C1 segment of cervical spinal cord (tissue), 14 donors: ENCODE measurements at places on chromosomes 5 and 9.

DNA sequence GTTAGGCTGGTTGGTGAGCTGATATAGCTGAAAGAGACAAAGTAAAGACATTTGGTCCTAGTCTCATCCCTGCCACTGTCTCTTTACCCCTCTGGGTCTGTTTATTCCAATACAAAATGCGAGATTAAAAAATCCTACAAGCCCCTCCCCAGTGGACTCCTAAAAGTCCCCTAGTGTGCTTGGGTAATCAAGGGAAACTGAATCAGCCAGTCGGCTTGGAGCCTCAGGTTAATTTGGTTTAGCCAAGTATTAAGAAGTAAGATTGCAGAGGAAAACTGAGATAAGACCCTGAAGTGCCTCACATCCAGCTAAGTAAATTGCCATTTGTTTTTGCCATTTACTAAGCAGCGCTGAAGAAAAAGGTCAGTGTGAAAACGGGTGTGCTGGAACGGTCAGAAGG, 10.4 kb downstream of the NIM1K start:
- no peak for DNase-seq

- no peak for DNase-seq
Observed at GRCh38 chr9:131324736-131325679, 35.5 kb downstream of the PLPP7 start.

GRCh38 chr5:68459093-68459809, 243.7 kb downstream of the PIK3R1 start:
- DNase-seq = no peak

DNA sequence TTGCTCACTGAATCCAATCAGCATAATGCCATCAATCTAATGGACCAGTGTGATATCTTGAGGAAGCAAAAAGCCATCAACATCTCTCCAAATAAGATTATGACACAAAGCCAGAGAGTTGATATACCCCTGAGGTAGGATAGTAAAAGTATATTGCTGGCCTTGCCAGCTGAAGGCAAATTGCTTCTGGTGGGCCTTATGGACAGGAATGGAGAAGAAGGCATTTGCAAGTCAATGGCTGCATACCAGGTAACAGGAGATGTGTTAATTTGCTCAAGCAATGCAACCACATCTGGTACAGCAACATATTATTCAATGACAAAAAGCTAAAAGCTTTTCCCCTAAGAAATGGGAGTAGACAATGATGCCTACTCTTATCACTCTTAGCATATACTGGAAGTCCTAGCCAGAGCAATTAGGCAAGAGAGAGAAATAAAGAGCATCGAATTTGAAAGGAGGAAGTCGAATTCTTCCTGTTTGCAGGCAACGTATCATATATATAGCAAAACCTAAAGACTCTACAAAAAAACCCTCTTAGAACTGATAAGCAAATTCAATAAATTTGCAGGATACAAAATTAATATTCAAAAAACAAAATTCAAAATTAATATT, 216.1 kb upstream of the RASA1 start:
- DNase-seq = no peak

DNA sequence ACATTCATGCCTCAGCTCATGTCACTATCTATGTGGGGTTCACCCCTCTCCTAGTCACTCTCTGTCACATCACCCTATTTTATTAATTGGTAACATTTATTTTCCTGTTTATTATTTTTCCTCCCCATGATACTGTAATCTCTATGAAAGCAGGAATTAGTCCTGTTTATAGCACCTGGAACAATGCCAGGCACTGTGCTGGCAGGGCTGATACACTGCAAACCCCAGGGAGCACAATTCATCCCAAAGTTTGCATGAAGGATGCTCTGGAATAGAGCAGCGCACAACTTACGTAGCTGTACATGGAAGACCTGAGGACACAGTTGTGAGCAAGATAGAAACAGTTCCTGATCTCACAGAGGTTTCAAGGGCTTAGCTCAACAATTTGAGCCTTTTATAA, 103.2 kb downstream of the NSG2 start:
- no peak for DNase-seq

GRCh38 chr5:61479850-61480614, 148.0 kb downstream of the ZSWIM6 start:
- no peak for DNase-seq

DNA sequence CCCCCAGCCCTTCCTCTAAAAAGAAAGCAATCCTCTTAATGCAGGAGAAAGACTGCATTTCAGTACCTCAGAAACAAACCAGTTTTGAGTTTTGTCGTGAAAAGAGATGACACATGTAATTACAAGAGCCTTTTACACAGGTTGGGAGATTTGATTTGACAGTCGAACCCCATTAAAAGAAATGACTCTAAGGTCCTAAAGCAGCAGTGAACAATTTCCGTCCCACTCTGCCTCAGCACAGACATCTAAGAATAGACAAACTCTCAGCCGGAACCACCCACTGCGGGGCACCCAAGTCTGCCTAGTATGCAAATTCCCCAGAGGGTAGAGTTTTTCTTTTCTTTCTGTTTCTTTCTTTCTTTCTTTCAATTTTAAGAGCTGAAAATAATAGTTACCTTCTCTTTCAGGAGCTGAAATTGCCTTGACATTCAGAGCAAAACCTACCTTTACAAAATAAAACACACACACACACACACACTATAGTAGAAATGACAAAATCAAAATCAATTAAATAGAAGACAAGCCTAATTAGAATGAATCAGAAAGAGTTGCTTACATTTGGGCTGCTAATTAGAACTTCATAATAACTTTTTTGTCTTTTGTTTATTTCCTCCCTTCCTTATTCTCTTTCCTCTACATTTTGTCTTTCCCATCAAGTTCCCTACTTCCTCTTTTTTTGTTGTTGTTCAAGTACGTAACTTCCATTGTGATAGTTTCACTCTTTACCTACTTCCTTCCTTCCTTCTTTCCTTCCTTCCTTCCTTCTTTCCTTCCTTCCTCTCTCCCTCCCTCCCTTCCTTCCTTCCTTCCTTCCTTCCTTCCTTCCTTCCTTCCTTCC, 65.1 kb downstream of the BASP1 start:
- no peak for DNase-seq

- no peak for DNase-seq
Observed at GRCh38 chr9:529731-530130, 311.8 kb upstream of the DMRT1 start.

DNA sequence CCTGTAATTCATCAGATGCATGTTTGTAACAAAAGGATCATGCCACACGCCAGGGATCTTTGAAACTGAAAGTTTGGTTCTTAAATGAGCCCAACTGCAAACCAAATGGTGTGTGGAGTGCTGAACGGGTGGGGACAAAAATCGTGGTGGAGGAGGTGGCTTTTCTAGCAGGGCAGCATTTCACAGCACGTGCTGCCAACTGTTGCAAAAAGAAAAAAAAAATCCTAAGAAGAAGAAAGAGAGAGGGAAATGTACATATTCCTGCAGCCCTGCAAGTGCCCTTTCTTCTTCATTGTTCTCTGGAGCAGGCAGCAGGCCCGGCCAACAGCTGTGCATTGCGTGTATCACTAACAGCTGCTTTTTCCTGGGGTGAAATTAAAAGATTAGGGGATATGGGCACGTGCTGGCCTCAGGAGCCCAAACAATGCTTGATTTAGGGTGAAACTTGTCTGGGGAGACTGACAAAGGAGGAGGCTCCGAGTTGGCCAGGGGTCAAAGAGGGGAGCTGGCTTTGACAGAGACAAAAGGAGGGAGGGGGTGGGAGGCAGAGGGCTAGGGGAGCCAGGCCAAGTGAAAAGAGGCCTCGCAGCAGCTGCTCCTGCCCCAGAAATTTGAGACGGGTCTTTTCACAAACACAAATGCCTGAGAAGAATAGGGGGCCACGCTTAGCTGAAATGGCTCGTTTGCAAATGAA, 73.0 kb downstream of the GADD45G start:
- no peak for DNase-seq

- DNase-seq = no peak
Observed at GRCh38 chr5:62281411-62281810, 24.6 kb upstream of the KIF2A start.

DNA sequence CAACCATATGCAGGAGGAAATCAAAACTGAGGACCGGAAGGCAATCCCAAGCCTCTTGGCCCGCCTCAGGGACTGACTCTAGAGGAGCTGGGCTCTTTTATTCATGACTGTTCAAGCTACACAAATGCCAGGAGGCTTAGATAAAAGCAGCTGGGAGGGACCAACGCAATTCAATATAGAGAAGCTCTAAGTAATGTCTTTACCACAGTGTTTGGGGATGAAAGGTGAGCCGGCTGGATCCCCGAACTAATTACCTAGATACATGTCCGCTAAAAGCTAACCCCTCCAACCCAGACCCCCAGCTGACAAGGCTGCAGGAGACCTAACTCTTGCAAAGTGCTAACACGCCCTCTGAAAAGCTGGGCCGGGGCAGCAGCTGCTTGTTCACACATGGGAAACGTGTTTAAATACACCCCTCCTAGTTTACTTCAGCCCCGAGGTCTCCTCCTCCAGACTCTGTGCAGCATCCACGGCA, 67.5 kb downstream of the TLE1 start:
- no peak for DNase-seq

DNA sequence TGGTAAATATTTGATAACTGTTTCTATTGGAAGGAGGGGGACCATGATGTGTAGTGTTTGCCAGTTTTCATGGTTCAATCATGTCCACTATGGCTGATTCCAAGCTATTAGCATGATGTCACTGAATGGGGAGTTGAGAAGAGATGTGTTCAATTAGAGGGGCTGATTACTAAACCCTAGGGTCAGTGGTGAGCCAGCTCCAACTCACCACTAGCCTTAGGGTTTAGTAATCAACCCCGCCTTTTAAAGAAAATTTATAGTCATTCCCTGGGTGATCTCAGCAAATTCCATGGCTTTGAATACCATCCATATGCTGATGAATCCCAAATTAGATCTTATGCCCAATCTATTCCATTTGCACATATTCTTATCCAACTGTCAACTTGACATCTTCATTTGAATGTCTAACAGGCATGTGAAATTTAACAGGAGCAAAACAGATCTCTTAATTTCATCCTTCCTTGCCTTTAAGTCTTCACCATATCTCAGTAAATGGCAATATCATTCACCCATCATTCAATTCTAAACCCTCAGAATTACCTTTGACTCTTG, 98.8 kb downstream of the GCNT1 start:
- no peak for DNase-seq

DNA sequence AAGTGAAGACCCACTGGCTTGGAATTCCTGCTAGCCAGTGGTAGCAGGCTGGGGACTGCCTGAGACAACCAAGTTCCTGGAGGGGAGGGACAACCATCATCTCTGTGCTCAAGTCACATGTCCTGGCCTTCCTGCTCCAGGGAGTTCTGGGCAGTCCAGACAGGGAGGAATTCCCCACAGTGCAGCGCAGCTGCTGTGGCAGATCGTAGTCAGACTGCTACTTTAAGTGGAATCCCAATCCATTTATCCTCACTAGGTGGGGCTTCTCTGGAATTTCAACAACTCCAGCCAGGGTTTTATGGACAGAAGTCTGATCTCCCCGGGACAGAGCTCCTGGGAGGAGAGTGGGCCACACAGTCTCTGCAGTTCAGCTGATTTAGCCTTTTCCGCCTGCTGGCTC, 20.9 kb upstream of the OR5C1 start:
- DNase-seq = no peak

- no peak for DNase-seq
Observed at GRCh38 chr5:147169399-147169798, 65.4 kb upstream of the STK32A start.

GRCh38 chr9:18063856-18064390, 410.0 kb upstream of the ADAMTSL1 start:
- no peak for DNase-seq

DNA sequence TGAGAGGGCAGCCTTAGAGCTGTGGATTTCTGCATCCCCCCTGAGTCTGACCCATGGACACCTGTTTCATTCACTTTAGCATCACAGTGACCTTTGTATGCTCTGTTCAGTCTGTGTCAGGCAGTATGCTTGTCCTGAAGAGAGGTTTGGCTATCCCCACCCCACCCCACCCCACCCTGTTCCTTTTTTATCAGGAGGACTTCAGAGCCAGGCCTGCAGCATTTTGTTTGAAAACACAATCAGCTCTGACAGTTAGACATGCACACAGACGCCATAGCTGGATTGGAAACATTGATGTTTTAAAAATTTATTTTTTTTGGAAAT, 142.2 kb downstream of the NTRK2 start:
- DNase-seq = no peak

GRCh38 chr5:168106008-168106761, 185.3 kb upstream of the WWC1 start:
- DNase-seq = no peak

- no peak for DNase-seq
Observed at GRCh38 chr5:59661954-59662615, 231.4 kb downstream of the PDE4D start.

DNA sequence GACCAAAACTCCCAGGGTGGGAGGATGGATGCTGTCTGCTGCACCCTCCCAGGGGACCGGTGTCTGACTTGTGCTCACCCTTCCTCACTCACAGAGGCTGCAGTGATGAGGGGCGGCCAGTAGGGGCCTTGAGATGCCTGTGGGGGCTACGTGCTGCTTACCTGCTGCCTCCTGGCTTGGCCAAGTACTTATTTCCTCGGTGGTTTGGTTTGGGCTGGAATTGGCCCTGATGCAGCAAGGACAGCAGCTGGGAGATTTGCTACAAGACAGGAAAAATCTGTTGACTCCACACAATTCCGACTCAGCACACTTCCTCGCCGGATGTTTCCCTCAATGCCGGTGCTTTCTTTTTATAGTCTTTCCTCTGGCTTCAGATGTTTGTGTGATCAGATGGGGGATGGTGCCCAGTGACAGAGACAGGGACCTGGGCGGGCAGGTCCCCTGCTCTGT, 6.6 kb downstream of the PCDH12 start:
- no peak for DNase-seq

GRCh38 chr5:61272688-61273087, 59.4 kb upstream of the ZSWIM6 start:
- no peak for DNase-seq

DNA sequence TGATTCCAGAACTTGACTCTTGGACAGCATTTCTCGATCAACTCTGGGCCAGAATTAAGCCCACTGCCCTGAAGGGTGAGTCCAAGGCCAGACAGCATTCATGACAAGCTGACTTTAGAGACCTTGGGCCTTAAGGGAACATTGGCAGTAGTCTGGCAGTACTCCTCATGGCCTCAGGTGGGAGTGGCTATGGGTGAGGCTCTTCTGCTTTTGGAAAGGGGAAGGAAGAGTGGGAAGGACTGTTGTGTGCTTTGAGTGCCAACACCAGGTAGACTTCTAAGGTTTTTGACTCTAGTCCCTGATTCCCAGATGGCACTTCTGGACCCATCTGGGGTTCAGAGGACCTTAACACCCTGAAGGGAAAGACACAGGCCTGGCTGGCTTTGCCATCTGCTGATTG, 530.4 kb downstream of the ACTL7B start:
- DNase-seq = no peak

GRCh38 chr5:143156572-143156971, 246.9 kb downstream of the NR3C1 start:
- no peak for DNase-seq

GRCh38 chr9:83155733-83156132, 92.8 kb upstream of the RASEF start:
- no peak for DNase-seq

DNA sequence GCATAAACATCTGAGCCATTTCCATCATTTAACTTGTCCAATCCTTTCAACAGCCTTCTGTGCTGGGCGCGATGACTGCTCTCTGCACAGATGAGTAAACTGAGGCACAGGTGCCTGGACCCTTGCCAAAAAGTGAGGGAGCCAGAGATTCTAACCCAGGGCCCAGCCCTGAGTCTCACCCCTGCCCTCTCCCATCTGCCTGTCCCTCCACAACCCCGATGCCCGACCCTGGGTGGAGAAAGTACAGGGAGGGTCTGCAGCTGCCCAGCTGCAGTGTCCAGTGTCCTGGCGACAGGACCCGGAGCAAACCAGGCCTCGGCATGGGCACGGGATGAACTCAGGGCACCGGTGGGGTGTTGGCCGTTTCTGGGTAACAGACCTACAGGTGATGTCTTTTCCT, 39.6 kb upstream of the CLPTM1L start:
- no peak for DNase-seq
